Left ventricle myocardium superior (tissue), 1 donor: ENCODE measurements at places on chromosomes 16 and 17. TPM values are rescaled to one million over a fixed set of nuclear protein-coding genes. Genes with fewer than 3 reads are reported as not detected.
A peak's percentile ranks its signal among the peaks of the same experiment; 100 is the strongest.

Gene CHTF18
- total RNA-seq = 6.6 TPM

Gene NT5C3B
- total RNA-seq = 19.3 TPM

DNA sequence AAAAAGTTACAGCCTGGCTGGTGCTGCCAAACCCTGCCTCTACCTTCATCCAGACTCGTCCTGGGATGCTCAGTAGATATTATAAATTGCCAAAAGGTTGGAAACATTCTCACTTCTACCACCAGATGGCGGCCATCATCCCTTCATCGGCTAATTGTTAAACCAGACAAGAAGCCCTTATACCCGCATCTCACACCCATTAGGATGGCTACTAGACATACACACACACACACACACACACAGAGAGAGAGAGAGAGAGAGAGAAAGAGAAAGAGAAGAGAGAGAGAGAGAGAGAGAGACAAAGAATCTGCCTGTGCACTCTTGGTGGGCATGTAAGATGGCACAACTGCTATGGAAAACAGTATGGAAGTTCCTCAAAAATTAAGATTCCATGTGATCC, 15.0 kb upstream of the SCIMP start:
- no peak for DNase-seq

Gene ANKRD11
- total RNA-seq = 75.2 TPM

DNA sequence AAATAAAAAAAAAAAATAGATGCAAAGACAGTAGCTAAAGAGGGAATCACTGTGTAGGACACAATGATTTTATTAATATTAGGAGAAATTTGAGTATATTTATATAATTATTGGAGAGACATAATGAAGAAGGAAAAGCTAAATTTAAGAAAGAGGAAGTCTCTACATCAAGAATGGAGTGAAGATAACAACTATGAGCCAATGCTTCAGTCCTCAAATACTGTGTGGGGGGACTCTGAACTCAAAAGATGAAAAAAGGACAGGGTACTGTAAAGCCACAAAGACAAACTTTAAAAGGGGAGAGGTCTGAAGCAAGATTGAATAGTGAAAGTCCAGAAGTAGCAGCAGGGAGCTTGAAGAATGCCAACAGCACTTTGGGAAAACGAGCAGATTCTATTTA, 44.7 kb downstream of the SKAP1 start:
- DNase-seq = no peak

Gene HOXB5
- not detected for total RNA-seq

- no peak for DNase-seq
These were observed 1.3 kb upstream of the LRRC37A3 start for GRCh38 chr17:64920419-64921172.

DNA sequence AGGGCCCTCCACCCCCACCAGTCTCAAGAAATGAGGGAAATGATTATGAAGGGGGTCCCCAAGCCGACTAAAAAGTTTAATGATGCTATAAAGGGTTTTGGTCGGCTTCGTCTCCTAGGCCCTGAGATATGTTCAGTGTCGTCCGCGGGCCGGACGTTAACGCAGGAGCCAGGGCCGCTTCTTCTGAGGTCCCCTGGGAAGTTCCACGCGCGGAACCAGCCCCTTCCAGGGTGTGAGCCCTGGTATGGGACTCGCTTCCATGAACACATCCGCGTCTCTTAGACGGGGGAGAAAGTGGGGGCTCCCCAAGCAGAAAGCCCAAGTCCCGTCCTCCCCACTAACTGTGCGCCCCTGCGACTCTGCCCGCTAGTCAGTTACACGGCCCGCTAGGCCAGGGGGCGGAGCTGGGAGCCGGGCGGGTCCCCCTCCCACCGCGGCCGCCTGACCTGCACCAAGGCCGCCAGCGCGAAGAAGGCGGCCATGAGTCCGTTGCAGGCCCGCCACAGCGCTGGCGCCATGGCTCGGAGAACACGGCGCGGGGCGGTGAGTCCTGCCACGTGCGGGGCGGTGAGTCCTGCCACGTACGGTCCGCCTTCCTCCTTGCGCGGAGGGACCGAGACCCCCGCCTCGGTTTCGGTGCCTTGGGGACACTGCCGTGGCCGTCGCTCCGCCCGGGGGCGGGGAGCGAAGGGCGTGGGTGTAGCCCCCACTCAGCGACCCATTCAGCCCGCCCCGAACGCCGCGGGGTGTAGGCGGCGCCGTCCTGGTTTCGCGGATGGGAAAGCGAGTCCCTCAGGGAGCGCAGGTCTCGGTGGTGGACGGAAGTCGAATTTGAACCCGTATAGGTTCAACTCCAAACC, at the start of gene TMEM220:
Gene TMEM220, minus strand, starts transcription at position 690 of the 860 bp plus-strand sequence. Its CDS starts 172 bp downstream, at position 518.
- peak; percentile 92 for DNase-seq

- DNase-seq = no peak
These were observed 24.2 kb upstream of the CMTM4 start for GRCh38 chr16:66720766-66721165.

Gene PHB1
- total RNA-seq = 245 TPM

DNA sequence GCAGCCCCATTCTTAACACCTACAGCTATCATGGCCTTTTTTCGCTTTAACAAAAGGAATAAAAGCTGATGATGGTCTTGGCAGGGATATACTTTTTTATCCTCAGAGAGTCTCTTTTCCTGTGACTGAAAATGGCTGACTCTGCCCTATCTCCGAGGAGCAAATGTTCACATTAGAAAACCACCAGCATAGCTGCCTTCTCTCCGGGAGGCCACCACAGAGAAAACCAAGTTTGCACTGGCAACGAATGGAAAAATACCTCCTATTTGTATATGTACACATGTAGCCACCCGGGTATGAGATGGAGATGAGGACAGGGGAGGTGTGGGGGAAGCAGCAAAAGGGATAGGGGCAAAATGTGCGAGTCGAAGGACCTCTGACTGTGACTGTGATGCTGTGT, 88.2 kb downstream of the STX8 start:
- DNase-seq = no peak

DNA sequence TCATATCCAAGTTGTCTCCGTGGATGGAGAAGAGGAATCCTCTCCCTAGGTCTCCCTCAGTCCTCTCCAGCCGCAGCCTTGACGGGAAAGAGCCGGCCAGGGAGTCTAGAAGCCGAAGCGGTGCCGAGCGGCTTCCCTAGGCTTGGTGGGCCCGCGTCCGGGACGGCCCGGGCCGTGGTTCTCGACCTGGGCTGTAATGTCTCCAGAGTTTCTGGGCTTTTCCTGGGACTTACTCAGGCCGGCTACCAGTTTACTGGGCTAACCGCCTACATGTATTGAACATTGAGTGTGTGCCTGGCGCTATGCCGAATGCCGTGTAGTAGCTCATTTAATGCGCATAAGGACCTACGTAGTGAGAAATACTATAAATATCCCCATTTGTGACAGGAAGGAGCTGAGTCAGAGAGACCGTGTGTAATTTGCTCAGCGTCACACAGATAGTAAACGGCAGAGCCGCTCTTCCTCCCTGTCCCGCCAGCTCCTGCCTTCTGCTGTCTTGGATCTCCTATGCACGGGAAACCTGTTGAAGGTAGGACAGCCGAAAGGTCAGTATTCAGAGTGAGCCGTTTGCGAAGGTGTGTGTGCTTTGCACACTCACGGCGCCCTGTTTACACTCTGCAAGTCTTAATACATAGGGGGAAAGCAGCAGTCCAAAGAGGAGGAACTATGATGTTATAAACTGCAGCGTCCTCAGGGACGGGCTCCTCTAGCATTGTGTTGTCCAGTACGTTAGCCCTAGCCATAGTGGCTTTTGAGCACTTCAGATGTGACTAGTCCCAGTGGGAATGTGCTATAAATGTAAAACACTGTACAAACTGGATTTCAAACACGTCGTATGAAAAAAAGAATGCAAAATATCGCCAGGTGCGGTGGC, 723 bp upstream of the SPAG5 start:
- peak; percentile 67 for DNase-seq

DNA sequence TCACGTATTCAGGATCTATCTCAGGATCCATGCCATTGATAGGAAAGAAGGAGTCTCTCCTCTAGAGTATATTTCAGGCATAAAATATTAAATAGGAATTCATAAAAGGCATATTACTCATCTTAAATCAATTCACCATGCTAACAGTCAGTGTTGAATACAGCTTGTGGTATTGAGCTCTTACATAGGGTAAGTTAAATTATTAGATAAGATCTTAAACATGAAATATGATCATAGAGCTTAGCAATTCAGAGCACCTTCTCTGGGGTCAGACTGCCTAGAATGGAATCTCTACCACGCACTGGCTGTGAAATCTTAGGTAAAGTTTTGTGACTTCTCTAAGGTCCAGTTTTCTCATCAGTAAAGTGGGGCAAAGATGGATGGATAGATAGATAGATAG, 20.7 kb downstream of the MARCHF10 start:
- no peak for DNase-seq

GRCh38 chr16:73542885-73543284, 495.0 kb upstream of the ZFHX3 start:
- DNase-seq = no peak

Gene TXNDC17
- total RNA-seq = 47.2 TPM

Gene CCL16
- total RNA-seq = not detected

GRCh38 chr17:68057531-68057952, 22.0 kb downstream of the KPNA2 start:
- DNase-seq = no peak

DNA sequence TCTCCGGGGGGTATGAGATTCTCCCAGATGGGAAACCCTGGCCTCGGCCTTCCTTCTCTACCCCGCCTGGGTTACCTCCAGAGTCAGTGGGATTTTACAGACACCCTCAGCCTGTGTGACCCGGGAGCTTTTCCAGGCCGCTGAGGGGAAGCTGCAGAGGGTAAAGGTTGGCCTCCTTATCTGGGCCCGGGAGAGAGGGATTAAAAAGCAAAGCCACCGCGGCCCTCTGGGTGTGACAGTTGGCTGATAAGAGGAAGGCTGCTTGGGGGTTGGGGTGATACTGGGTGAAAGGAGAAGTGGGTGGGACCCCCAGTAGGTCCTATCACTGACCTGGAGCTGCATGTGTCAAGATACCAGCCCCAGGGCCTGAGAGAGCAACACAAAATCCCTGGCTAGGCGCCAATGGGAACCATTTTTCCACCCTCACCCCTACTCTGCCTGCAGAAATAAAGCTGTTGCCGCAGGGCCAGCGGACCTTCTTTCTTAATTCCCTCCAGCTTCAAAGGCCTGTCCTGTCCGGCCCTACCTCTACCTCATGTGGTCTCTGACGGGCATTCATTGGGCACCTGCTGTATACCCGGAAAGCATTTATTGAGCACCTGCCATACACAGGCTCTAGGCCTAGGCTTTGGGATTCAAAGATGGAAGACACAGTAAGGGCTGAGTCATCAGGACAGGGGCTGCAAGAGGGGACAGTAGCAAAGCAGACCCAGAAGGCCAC, 77.6 kb upstream of the GSE1 start:
- DNase-seq = no peak

GRCh38 chr16:12168074-12169000, 191.8 kb downstream of the SNX29 start:
- DNase-seq = peak; percentile 55

Gene EMC6
- total RNA-seq = 63.4 TPM
